Stimulated activated CD4-positive, alpha-beta T cell treated with anti-CD3 and anti-CD28 coated beads, Interleukin-12 subunit alpha, Interleukin-12 subunit beta, amount 100 ng/mL, for 48 hours (primary cell): ENCODE measurements at places on chromosomes 6 and 20.

DNA sequence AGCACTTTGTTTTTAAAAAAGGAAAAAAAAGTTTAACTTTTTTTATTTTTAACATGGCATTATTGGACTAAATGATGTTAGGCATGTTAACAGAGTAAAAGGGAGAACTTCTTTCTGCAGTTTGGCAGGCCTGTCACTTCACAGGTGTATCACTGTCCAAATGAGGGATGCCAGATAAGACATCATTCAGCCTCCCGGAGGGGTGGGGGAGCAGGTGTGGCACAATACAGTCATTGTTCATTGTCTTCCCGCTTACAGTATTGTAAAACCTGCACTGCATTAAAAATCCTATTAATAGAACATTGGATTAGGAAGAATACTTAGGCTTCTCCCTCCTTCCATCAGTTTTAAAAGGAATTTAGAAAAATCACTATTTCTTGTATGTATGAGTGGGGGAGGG is 80.7 kb downstream of the CARMIL1 start:
- DNase-seq = no peak

DNA sequence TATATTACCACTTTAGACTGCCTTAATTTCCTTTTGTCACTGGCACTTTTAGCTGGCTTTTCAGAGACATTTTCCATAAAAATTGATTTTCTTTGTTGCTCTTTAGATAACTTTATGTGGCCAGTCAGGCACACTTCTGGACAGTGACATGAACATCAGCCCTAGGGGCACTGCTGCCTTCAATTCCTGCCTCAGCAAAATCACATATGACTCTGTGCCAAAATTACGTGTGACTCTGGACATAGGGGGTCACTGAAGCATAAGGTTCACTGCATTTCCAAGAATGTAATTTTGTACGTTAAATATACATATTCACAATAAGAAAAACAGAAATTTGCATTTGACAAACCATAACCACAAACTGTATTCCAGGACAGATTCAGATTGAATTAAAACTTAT is 66.5 kb downstream of the ESF1 start:
- no peak for DNase-seq

- DNase-seq = peak; percentile 40
Observed at GRCh38 chr20:49888212-49889000, 26.9 kb downstream of the SPATA2 start.

DNA sequence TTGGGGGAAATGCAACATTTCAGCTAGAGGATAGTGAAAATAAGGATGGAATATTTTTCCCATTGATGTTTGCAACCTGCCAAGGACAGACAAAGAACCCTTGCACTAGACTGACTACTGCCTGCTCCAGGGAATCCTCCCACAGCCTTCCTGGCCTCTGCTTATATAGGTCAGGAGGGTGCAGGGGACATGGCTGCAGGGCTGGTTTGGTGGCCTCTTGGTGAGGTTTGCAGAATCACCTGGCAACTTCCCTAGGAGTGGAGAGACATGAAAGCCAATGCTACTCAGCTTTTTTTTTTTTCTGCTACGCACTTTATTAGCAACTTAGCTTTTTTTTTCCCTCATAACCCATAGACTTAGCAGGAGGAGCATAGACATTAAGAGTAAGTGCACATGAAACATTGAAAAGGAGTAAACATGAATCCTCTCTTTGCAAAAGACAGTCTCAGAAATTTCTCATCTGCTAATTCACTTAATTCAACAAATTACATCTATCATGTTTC is 39.8 kb upstream of the CDYL start:
- DNase-seq = no peak

GRCh38 chr20:50762435-50763220 is 31.2 kb downstream of the PARD6B start:
- no peak for DNase-seq

DNA sequence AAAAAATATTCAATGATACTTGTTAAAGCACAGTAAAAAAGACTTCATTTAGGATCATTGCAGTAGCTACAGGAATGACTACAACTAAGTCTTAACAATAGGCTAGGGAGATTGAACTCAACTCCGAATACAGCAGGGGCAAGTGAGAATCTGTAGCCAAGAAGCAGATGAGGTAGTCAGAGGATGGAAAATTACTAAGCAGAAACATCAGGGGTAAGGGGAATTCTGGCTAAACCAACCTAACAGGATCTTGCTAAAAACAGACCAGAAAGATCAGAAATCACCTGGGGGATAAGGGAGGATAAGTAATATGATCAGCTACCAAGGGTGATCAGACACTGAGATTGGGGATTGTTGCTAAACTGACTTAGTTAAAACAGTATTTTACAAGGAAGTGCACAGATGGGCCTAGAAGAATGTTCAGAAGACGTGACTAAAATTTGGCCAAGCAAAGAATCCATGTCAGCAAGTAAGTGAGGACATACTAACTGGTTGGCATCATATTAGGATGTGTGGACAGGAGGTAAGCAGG is 217.5 kb downstream of the TENT5A start:
- DNase-seq = no peak

GRCh38 chr20:47557791-47558190 is 56.1 kb downstream of the NCOA3 start:
- no peak for DNase-seq

GRCh38 chr6:164856138-164856537 is 453.3 kb downstream of the C6orf118 start:
- no peak for DNase-seq

DNA sequence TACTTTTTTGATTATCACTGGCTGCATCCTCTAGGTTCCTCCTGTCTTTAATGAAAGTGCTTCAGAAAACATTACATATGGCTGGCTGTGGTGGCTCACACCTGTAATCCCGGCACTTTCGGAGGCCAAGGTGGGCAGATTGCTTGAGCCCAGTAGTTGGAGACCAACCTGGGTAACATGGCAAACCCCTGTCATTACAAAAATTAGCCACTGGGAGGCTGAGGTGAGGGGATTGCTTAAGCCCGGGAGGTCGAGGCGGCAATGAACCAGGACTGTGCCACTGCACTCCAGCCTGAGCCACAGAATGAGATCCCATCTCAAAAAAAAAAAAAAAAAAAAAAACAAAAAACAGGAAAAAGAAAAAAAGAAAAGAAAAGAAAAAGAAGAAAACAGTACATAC is 35.3 kb downstream of the BEND3 start:
- DNase-seq = no peak

DNA sequence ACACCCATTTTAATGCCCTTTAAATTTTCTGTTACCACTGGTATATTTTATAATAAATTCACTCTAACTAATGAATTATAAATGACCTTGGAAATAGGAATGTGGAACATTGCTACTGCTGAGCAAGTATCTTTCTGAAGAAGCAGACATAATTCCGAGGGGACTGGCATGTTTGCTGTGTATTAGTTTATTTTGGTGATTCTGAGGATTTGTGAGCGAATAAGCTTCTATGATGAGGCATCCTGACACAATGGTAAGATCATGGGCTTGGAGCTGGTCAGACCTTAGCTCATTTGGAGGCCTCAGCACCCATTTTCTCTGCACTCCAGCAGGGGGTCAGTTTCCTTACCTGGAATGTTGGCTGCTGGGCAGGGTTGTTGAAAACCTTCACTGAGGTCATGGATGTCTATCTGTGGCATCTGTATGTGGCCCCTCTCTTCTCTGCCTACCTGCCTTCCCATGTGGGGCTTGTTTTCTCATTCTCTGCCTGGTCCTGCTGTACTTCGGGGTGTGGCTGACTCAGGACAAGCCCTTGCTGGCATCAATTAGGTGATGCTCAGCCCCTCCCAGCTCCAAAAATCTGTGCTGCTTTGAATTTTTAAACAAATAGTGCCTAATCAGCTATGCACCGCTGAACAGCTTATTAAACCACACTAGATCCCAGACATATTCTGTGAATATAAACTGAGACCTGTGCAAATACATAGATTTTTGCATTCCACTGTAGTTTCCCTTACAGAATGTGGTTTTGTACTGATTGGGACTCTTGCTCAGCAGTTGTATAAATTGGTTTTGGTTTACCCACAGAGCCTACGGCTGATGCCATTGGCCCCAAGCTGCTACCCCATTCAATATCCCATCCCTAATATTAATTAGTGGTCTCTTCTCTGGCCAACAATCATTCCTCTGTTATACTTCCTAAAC is 10.7 kb downstream of the ARID1B start:
- DNase-seq = no peak

- no peak for DNase-seq
Observed at GRCh38 chr6:136539967-136540652, 10.1 kb downstream of the MAP7 start.

DNA sequence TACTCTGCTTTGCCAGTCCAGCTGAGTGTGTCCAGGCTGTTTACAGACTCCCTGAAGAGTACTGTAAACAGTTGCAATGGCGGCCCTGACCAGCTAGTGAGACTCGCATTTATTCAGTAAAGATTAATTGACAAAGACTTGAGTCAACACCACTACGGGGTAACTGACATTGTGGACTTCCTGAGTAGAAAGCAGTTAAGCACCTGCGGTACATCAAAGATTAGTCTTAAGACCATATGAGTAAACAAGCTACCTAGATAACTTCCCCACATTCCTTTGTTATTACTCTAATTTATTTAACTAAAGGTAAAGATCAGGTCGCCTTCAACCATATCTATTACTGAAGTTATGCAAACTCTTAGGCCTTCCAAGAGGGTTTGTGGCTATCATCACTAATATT is 12.6 kb downstream of the VPS52 start:
- no peak for DNase-seq

DNA sequence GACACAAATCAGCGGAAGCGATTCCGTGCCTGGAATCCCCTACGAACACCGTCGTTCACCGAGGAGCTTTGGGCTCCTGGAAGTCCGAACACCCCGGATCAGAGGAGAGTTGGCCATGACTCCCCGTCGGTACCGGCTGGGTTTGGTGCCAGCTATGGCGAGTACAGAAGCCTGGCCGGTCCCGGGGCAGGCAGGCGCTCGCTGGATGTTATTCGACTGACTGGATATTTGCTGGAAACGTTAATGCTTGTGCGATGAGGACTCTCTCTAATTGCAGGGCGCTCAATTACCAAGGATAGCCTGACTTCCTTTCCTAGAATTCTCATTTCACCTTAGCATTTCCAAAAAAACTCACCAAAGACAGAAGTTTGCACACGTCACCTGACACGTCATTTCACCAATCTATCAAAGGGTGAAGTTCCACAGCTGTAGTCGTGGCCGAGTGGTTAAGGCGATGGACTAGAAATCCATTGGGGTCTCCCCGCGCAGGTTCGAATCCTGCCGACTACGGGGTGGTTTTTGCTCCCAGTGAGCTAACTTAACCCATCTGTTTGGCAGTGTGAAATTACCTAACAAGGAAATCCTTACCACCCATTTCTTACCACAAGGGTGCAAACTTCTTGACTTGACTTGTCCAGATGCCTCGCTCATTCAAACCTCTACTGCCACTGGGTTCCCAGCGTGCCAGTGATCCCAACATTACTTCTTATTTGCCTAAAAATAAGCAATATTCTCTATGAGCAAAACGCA is 22.7 kb upstream of the ZNF184 start:
- peak; percentile 71 for DNase-seq

GRCh38 chr20:50516180-50516934 is 6.2 kb downstream of the PTPN1 start:
- DNase-seq = no peak

DNA sequence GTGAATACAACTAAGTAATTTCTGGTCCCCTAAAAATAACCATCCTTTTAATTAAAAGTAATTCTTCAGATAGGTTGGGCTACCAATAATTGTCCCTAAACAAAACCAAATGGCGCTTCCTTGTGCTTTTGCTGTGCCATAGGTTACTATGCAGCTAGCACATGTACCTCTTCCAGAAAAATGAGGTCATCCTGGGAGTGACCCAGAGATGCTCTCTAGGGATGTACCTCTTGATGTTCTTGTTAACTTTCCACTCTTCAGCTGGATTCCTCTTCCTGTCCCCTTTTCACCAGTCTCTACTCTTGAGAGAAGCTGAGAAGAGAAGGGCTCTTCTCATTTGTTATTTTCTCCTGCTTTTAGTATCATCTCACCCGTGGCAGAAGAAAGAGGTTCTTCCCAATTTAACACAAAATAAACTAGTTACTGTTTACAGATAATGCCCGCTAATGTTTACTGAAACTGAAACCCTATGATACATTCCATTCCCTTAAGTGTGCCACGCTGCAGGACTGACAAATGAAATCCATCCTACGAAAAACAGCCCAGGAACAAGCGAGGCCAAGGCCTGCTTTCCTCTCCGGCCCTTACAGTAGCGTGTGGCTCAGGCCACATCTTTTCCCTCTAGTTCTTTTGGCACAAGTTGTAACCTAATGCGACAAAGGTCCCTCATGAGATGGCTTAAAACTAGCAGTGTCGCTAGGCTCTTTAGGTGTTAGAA is 24.2 kb downstream of the MRS2 start:
- DNase-seq = no peak
